D721Med (cell line): ENCODE measurements at places on chromosomes 5 and 9.

DNA sequence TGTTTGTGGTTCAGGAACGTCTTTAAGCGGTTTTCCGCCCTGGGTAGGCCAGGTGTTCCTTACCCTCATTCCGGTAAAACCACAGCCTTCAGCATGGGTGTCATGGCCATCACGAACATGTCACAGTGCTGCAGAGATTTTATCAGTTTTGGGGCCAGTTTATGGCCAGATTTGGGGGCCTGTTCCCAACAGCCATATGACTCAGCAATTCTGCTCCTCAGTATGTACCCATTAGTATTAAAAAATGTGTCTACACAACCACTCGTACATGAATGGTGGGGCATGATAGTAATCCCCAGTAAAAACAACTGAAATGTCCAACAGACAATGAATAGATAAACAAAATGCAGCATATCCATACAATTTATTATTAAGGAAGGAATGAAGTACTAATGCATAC is 51.9 kb upstream of the TTC23L start:
- no peak for DNase-seq

- DNase-seq, result no peak
Observed at GRCh38 chr9:81423589-81424326, 265.6 kb downstream of the TLE1 start.

DNA sequence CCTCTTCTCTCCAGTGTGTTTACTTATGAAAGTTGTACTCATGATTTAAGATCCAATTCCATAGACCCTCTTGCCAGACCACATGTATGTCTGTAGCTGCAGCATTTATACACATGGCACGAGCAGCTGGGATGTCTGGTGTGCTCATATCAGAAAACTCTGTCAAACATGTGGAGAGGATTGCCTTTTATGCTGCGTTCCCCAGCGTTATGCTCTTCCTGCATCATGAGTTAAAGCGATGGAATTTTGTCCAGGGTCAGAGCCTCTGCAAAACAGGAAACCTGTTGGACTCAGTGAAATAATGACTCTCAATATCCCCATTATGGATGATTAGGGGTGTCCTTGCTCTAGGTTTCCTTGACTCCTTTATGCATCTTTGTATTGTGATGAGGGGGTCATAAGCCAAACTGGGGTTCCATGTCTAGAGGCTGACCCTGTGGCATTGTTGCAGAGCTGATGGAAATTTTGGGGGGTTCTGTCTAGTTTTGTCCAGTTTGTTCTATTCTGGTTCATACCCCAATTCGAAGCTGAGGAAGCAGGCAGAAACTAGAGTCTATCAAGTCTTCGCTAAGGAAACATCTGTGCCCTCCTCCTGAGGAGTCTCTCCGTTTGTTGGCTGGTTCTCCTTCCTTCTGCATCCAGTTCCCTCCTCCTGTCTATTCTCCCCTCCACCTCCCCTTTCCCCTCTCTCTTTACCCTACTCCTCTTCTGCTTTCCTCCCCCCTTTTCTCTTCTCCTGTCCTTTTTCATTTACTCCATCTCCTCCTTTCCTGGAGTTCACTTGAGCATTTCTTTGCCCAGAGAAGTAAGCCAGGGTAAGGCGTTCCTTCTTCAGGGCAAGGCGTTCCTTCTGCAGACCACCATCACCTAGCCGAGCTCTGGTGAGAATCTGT is 252.8 kb downstream of the MAST4 start:
- no peak for DNase-seq

DNA sequence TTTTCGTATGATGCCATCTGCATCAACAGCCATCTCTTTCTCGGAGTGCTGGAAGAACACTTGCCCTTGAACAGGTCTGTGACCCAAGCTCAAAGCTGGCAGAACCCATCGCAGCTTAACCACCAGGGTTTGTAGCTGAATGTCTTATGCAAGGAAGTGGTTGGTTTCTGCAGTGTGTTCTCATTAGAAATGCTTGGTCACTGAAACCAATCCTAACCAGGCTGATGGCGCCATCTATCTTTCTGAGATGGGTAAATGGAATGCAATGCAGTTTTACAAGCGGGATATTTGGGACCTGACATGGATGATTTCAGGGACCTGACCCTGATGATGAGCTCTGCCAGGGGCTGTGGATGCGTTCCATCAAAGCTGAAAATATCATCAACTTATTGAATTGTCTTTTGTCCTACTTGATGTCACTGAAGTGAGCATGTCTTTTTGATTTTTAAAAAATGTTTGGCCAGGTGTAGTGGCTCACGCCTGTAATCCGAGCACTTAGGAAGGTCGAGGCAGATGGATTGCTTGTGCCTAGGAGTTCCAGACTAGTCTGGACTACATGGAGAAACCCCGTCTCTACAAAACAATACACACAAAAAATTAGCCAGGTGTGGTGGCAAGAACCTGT is 28.7 kb downstream of the DMRT3 start:
- no peak for DNase-seq

DNA sequence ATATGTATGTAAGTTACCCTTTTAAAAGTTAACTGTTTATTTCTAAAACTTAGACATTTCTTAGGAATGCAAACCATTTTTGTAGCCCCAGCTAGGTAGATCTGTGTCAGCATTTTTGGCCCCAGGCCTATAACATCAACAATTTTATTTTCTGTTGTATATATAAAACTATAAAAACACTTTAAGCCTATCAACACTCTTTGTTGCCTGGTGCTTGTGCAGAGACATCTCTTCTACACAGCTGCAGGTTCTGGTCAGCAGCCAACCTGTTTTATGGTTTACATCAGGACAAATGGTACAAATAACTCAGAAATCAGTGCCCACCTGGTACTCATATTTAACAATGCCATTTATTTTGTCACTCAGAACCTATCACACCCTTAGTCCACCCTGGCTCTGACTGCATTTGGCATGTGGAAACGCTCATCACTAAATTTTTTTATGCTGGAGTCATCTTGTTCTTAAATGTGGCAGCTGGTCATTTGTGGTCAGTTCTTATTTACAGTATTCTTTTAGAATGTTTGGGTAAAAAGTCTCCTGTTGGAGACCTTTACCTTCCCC is 173.4 kb downstream of the DNAH5 start:
- no peak for DNase-seq

DNA sequence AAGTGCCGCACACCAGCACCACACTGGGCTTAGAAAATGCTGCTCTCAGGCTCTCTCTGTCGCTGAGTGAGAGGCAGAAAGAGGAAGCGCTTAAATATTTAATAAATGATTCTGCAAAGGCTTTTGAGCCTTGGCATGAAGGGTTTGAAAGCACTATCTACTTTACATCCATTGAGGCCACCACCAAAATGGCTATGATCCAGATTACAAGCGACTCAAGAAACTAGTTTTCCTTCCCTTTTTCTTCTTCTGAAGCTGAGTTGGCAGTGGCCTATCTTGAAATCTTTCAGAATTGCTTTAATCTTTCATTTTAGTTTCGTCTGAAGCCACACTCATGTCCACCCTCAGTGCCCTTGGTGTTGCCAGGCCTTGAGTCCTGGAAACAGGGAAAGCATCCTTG is 59.5 kb downstream of the EBF1 start:
- no peak for DNase-seq

GRCh38 chr5:58165152-58165551 is 294.7 kb downstream of the PLK2 start:
- DNase-seq, result no peak

GRCh38 chr9:127805620-127806019 is 2.9 kb downstream of the FPGS start:
- peak; percentile 59 for DNase-seq

- no peak for DNase-seq
Observed at GRCh38 chr9:112175796-112176315, 759 bp upstream of the SUSD1 start.

DNA sequence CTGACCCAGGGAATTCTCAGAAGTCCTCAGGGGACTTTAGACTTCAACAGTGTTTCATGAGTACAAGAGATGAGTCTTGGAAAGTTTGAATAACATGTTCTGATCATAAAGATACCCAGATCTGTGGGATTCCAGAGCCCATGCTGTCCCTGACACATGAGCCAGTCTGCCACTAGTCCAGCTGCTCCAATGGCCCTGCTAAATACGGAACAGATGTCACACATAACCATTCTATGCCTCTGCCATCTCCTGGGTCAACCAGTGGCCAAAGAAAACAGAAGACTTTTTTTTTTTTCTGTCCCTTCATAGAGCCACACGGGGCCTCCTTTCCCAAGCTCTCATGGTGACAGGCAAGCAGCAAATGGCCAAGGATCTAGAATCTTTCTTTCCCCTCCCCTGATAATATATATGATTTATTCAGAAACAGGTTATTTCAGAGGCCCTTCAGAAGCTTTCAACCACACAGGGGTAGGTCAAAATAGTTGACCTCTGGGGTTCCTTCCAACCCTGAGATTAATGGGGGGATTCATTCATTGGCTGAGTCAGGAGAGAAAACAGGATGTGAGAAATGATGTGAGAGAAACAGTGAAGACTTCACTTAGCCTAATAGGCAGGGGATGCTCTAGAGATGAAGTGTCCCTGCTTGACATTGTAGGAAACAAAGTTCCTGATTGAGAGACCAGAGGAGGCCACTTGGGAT is 367.7 kb downstream of the CDK5RAP2 start:
- no peak for DNase-seq

GRCh38 chr9:130266236-130267098 is 907 bp downstream of the HMCN2 start:
- peak; percentile 13 for DNase-seq

DNA sequence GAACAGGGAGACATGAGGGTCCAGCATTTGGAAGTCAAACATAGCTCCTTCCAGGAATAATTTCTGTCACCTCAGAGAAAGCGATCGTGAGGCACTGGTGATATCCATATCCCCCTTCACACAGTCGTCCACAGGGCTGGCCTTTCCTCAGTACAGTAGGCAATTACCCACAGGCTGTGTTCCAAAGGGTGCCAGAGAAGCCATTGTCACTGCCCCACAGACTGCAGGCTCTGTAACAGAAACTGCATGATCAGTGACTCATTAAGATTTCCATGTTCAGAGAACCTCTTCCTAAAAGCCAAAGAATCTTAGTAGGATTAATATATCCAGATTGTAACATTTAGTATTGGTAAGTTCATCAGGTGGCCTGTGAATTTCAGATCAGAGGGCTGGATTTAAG is 127.6 kb downstream of the RPS23 start:
- no peak for DNase-seq

- DNase-seq, result no peak
Observed at GRCh38 chr9:69175486-69175885, 1.4 kb downstream of the TJP2 start.

- DNase-seq, result no peak
Observed at GRCh38 chr5:63205976-63206375, 627.4 kb downstream of the LRRC70 start.

- no peak for DNase-seq
Observed at GRCh38 chr5:161600156-161600555, 53.6 kb upstream of the GABRB2 start.

DNA sequence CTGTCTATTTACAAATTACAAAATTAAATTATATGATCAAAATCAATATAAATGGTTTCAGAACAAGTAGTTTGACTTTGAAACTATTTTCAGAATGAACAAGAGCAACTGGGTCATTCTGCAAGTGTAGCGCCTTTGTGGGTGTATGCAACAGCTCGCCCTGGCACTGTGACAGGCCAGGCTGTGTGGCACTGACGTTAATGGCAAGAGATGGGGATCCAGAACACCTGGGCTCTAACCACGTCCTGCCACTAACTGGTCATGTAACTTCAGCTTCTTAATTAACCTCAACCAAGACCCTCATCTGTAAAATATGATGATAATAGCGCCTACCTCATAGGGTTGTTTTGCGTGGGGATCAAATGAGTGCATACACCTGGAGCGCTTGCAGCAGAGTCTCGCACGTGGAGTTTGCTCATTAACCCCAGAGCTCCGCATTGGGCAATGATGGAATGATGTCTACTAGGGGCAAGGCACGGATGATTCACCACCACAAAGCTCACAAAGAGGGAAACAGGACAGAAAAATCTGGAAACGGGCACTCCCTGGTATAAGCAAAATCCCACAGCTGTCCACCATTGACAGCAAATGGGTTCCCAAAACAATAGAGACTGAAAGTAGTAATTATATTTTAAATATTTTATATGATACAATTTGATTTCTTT is 639.4 kb downstream of the SEMA5A start:
- no peak for DNase-seq

DNA sequence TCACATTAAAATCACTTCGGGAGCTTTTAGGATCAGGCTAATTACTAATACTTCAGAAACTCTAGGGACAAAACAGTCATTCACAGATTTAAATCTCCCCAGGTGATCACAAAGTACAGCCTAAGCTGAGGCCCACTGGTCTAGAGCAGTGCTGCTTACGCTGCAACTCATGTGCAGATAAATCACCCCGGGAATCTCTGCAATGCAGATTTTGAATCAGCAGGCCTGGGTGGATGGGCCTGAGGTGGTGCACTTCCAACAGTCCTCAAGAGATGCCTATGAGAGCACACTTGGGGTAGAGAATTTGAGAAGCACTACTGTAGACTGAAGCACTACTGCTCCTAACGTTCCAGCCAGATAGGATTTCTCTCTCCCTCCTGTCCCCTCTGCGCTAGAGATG is 28.4 kb downstream of the CSF1R start:
- no peak for DNase-seq

GRCh38 chr5:65268525-65268924 is 213.2 kb downstream of the ADAMTS6 start:
- DNase-seq, result no peak

- DNase-seq, result no peak
Observed at GRCh38 chr5:31990081-31990650, 184.0 kb downstream of the GOLPH3 start.

- DNase-seq, result no peak
Observed at GRCh38 chr9:127334725-127335124, 62.2 kb upstream of the SLC2A8 start.

DNA sequence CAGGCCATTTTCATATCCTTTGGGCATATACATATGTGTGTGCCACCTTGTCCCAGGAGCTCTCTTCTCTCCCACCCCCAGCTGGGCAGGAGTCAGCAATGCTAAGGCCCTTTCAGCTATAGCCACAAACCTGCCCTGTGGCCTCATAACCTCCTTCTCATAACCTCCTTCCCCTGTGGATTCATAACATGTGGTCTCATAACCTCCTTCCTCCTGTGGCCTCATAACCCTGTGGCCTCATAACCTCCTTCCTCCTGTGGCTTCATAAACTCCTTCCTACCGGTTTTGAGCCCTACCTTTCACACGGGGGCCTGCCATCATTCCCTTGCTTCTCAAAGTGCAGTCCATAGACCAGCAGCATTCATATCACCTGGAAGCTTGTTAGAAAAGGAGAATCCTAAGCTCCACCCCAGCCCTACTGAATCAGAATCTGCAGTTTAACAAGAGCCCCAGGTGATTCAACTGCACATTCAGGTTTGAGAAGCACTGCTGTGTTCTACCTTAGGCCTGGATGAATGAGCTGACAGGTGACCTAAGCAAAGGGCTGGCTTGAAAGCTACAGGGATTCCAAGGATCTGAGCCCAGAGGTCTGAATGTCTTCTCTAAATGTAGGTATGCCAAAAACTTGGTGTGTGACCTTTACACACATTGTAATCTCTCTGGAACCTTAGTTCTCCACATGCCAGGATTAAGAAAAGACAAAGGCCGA is 41.9 kb upstream of the PLPP6 start:
- no peak for DNase-seq

GRCh38 chr5:147689426-147689825 is 93.1 kb downstream of the JAKMIP2 start:
- no peak for DNase-seq
